ENCODE measurements at places on chromosomes 13 and 19.

- no peak for DNase-seq
Measured at GRCh38 chr19:3959766-3960131, 11.2 kb downstream of the DAPK3 start.

DNA sequence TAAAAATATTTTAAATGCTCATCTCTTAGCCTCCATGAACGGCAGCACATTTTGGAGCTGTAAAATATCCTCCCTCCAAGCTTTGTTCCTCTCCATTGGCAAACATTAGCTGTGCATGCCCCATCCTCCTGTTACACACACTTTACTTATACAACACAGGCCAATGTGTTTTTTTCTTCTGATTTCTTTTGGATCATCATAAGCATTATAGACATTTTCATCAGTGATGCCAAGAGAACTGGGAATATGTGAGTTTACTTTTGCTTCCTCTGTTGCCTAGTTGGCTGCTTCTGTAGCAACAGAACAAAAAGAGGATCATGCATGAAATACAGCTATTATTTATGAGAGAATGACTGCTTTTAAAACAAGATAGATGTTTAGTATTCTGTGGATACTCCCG is 142.6 kb downstream of the PCDH9 start:
- no peak for DNase-seq

DNA sequence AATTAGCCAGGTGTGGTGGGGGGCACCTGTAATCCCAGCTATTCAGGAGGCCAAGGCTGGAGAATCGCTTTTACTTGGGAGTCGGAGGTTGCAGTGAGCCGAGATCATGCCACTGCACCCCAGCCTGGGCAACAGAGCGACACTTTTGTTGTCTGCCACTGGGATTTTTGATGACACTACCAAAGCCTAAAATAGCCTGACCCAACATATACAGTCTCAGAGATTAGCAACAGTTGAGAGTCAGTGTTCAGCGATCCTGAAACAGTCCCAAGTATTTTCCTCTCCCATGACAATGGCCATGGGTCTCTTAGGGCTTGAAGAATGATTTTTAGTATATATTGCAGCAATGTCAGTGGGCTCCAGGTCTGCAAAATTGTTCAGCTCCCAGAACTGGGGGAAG is 32.9 kb downstream of the SLC25A30 start:
- DNase-seq, result no peak

GRCh38 chr13:52112591-52112990 is 16.3 kb downstream of the NEK5 start:
- DNase-seq, result no peak

- no peak for DNase-seq
Measured at GRCh38 chr19:50794074-50794875, 4.1 kb downstream of the ACP4 start.

DNA sequence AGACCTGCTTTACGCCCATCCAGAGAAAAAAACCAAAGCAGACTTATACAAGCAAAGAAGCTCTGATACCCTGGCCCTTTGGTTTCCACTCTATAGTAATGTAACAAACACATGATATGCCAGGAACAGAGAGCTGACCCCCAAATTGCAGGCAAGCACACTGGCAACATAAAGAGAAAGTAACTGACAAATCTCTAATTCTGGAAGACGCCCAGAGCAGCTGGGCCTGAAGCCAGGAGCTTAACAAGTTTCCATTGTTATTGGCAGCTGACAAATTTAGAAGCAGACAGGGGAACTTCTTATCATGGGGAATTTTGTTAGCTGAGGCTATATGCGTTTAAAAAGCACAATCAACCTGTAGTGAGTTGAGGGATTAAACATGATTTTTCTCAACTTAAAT is 158.0 kb downstream of the DLEU7 start:
- peak; percentile 94 for DNase-seq

GRCh38 chr13:105406551-105406950 is 1128.9 kb downstream of the EFNB2 start:
- DNase-seq, result no peak

DNA sequence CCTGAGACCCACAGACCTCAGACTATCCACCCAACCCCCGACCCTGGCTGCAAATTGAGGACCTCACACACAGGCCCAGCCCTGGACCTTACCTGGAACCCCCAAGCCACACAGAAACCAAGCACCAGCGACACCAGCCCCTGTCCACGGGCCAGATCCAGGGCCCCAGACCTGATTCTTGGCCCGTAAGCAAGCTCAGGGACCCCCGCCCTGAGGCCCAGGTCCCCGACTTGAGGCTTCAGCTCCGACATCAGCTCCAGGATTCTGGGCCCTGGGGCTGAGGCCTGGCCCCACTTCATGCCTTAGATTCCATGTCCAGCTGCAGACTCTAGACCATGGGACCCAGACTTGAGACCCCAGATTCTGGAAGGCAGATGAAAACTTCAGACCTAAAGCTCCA is 6.3 kb downstream of the TTYH1 start:
- no peak for DNase-seq

- DNase-seq, result no peak
Measured at GRCh38 chr13:28493740-28494503, 1.0 kb downstream of the FLT1 start.

DNA sequence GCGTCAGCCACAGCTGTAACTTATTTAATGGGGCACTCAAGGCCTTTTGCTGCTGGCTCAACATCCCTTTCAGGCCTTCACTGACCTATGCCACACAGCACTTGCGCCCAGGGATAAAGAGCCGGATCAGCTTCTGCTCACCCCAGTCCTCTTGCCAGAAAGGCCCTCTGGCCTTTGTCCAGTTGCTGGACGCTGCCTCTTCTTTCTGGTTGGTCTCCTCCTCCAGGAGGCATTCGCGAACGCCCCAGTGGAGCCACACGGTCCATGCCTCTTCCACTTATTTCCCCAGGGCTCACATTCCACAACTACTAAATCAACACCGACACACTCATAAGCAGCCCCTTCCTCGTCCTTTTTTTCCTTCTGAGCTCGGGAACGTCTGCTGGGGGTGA is 3.7 kb upstream of the ZNF329 start:
- no peak for DNase-seq

DNA sequence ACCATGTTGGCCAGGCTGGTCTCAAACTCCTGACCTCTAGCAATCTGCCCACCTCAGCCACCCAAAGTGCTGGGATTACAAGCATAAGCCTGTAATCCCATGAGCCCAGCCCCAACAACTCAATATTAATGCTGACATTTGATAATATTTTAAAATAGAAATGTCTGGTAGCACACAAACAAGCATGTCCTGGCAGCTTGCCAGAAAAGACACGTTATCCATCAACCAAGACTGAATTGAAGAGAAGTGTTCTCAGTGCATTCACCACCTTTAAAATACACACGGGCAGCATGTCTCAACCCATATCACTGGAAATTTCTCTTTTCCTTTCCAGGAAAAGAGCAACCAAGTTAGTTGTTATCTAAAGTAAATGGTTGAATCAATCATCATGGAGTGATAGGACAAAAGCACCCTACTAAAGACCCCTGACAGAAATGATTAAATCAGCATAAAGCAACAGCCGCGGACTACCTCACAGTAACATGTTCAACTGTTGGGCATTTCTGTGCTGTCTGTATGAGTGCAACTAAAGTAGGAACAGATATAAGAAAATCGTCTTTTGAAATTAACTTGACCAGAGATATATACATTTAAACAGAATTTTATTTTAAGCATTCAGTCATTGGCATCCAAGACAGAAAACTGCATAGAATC is 25.0 kb downstream of the LHFPL6 start:
- no peak for DNase-seq

DNA sequence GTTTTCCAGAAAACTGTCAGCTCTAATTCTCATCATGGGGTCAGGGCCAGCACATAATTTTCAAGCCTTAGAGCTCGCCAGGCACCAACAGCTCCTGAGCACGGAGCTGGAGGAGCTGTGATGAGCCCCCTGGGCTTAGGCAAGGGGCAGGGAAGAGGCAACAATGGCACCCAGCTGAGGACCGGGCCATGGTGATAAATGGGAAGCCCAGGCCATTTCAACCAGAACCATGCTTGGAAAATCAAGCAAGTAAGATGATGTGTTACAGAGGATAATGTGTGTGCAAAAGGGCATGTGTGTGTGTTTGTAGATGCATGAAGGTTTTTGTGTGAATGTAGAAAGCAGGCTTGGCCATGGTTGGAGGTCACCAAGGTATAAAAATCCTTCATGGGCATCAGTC is 66.8 kb upstream of the UBAC2 start:
- no peak for DNase-seq

DNA sequence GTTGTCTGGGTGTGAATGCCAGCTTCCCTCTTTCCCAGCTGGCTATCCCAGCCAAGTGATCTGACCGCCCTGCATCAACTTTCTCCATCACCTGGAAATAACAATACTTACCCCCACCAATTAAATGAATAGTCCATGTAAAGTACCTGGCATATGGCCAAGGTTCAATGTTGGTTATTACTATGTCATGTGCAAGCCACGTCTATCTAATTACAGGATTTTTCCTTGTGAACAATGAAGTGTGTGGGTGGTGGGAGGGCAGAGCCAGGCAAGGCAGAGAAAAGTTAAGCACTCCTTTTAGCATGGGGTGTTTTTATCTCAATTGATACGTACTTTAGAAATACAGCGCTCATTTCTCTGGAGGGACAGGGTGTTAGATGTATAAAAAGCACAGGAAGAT is 121.1 kb downstream of the NHLRC3 start:
- peak; percentile 31 for DNase-seq

DNA sequence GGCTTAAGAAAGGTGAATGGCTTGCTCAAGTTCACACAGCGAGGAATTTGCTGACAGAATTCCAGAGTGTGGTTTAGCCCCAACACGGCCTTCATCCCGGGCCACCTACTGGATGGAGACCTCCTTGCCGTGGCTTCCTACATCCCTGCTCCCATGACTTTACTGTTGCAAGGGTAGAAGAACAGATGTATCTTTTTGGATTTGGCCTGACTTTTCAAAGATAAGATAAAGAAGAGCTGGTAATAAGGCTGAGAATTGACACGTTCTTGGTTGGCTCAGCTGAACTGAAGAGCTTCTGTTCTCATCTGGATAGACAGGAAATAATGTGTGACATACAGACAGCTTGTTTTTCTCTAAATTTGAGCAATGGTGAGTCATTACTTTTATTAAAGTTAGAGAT is 113.1 kb downstream of the KLF5 start:
- no peak for DNase-seq

DNA sequence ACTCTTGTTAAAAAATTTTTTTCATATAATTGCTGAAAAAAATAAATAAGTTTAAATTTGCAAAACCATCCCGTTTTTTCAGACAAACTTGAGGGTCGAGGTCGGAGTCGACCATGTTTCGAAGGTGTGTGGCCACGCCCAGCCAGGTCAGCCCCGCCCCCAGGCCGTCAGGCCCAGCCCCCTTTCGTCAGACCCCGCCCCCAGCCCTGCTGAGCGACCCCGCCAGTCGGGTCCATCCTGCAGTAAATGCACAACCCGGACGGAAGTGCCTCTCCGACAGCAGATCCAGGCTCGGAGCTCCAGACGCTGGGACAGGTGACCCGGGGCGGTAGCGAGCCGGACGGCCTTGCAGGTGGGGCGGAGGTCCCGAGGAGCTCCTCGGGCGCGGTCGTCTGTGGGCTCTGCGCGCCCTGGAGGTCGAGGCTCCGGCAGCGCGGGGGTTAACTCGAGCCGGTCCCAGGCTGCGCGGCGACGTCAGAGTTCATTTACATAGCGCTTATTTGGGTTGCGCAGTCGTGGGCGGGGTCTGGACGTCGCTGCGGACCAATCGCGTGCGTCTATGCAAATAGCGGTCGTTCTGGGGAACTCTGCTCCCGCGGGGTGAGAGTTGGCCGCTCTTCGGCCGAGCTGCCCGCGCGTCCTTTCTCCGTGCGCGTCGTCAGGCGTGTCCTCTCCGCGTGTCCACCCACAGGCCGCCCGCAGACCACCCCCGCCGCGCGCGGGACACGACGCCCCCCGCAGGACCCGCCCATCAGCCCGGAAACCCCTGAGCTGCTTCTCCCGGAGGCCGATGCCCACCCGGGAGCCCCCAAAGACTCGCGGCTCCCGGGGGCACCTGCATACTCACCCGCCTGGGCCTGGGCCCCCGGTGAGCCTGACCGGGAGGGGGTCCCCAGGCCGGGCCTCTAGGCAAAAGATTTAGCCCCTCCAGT is at the start of gene OCEL1:
TSS of gene OCEL1 (plus strand) at position 225 of the 932 bp plus-strand sequence. CDS start at position 247, 22 bp downstream.
- peak; percentile 94 for DNase-seq

DNA sequence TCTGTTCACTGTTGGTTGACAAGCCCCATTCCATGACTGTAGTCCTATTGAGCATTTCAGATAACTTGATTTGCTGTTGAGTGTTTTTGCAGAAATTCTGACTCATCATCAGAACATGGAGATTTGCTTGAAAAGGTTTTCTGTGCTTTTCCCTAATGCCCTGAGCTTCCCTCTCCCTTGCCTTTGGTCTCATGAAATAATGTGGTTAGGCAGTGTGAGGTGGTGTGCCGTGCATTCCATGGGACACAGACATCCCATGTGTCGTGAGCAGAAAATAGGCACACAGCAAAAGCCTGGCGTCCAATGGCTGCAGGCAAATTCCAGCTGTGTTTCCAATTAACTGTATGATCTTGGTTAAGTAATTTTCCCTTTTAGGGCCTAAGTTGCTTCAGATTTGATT is 197.4 kb downstream of the DLEU7 start:
- no peak for DNase-seq

- DNase-seq, result no peak
Measured at GRCh38 chr13:41154042-41154441, 21.4 kb upstream of the KBTBD6 start.

GRCh38 chr13:60661521-60661920 is 264.5 kb downstream of the TDRD3 start:
- DNase-seq, result no peak

DNA sequence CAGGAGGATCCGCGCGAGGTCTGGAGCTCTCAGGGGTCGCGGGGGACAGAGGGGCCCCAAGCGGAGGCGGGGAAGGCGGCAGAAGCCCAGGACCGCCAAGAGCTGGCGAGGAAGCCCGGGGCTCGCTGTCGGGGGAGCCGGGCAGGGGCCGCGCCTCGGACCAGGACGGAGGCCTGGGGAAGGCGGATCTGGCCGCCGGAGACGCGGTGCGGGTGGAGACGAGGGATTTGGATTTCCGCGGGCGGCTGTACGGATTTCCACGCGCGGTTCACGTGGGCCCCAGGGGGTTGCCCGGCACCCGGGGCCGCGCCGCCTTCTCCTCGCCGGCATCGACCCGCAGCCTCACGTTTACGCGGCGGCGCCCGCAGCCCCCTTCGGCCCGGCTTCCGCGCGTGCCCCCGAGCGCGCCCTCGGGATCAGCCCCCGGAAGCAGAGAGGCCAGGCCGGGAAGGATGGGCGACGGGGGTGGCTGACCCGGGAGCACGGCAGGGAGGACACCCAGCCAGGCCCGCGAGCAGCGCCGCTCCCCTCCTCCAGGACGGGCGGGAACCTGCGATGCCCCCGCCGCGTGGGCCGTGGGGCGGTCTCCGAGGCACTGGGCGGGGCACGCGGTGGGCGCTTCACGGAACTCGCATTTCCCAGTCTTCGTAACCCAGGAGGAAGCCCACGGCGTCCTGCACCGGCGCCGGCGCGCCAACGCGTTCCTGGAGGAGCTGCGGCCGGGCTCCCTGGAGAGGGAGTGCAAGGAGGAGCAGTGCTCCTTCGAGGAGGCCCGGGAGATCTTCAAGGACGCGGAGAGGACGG is 4.7 kb downstream of the F7 start:
- peak; percentile 46 for DNase-seq

GRCh38 chr13:109700176-109700575 is 86.2 kb downstream of the IRS2 start:
- peak; percentile 79 for DNase-seq

Measured in spinal cord (tissue), 10 donors.